ENCODE measurements at places on chromosomes 5 and 9.

DNA sequence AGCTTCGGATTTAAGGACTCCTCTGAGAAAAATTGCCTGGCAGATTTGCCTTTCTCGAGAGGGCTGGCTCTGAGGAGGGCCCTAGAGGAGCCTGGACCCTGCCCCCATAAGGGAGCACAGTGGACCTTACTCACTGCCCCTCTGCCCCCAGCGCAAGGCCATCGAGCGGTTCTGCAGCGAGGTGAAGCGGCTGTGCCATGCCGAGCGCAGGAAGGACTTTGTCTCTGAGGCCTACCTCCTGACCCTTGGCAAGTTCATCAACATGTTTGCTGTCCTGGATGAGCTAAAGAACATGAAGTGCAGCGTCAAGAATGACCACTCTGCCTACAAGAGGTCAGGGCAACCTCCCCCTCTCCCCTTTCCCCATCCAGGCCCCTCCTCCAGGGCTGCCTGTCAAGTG, 34.6 kb downstream of the CYFIP2 start:
- no peak for DNase-seq

DNA sequence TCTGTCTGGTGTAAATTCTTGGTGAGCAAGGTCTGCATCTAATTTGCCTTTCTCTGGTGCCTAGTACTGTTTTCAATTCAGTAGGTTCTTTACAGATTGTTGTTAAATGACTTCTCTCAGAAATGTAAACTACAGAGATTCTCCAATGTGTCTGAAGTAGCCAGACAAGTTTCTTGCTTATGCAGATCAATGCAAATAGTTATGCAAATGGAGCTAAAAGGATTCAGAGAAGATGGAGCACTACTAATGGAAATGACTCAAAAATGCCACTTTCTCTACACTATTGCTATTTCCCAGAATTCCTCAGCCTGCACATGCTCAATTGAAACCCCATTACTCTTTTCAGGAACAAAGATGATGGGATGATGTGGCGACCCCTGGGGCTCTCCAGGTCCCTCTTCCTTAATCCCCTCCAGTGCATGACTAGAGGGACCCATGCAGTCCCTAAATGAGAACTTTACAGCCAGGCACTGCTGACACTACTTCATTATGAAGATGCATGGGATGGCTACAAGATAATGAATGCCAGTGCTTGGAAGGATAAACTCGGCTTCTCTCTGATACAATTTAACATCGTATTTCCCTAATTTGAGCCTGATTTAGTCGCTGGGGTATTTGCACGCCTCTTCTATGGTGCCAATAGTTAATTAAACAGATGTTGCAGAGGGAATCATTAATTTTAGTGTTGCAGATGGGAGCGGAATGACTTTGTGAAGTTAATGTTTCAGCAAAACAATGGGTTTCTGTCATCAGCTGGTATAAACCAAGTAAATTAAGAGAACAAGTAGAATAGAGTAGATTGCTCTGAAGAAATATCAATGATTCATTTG, 753.2 kb downstream of the TLR4 start:
- no peak for DNase-seq

DNA sequence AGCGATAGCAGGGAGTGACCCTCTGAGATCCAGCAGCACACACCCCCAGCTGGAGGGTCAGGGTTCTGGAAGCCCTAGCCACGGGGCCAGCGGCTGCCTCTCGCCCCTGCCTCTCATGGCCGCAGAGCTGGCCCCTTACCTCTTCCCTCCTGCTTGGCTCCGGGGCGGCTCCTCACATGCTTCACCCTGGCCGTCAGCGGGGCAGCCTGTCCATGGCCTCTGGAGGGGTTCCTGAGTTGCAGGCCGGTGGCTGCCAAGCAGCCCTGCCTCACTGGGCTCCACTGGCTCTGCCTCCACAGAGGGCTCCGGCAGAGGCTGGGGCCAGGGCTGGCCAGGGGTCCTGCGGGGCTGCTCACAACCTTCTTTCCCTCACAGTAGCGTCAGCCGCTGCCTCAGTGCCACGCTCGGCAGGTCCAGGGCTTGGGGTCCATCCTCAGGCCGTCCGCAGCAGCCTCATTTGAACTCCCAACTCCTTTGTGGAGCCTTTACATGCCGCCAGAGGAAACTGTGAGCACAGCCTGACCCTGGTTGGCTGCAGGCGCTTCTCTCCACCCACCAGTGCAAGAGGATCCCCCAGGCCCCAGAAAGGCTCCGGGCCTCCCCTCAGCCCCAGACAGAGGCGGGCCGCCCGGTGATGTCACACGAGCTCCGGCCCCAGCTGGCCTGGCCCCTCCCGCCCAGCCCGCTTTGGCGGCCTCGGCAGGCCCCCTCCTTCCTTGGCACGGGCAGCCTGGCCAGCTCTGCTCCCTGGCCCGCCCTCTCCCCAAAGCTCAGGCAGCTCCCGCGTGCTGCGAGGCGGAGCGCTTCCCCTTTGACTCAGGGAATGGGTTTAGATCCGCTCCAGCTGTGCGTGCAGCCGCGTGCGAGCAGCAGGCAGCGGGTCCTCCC, at the start of gene ANGPTL2:
Gene ANGPTL2, minus strand, starts transcription at position 460 of the 888 bp plus-strand sequence. CDS start 13,904 bp downstream, outside the sequence.
- peak; percentile 95 for DNase-seq

GRCh38 chr5:95669985-95670384, 12.8 kb downstream of the SPATA9 start:
- no peak for DNase-seq

GRCh38 chr9:35618854-35619799, 914 bp upstream of the CD72 start:
- DNase-seq: no peak
